Activated CD4-positive, alpha-beta T cell treated with anti-CD3 and anti-CD28 coated beads, Interleukin-2, amount 10 ng/mL, durations not matched to agents 24 days and 14 days (primary cell): ENCODE measurements at places on chromosomes 6 and 20. TPM values are rescaled to one million over a fixed set of nuclear protein-coding genes. Genes with fewer than 3 reads are reported as not detected.

The RSPO3 gene
- not detected in 2 replicates for total RNA-seq

DNA sequence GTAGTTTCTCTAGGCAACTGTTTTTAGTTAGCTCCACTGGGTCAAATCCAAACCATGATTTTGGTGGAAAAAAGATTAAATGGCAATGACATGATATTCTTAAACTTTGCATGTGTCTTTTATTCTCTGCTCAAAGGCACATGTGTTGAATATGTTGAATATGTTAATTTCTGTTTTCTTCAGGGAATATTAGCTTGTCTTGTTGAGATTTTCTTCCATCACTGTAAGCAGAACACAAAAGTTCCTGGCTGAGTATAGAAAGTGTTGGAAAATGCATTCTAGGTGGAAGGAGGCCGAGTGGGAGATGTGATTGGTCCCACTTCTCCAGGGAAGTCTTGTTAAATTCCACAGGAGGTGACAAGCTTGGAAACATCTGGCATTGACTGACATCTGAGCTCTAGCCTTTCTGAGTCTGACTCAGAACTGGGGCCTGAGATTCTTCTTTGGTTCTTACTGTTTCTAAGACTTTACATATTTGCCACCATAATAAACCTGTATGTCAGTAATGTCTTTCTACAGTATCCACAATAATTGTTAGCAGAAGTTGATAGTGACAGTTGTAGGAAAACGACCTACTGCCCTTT, 81.1 kb downstream of the LAMA4 start:
- no peak overlapping the region for H3K27ac ChIP-seq
- peaks cover 56% of the 10 kb centered on the region for H3K27me3 ChIP-seq
- no peaks in the 10 kb centered on the region for H3K4me1 ChIP-seq
- H3K4me3 ChIP-seq = no peak overlapping the region

The LHFPL5 gene
- total RNA-seq = not detected in 2 replicates

DNA sequence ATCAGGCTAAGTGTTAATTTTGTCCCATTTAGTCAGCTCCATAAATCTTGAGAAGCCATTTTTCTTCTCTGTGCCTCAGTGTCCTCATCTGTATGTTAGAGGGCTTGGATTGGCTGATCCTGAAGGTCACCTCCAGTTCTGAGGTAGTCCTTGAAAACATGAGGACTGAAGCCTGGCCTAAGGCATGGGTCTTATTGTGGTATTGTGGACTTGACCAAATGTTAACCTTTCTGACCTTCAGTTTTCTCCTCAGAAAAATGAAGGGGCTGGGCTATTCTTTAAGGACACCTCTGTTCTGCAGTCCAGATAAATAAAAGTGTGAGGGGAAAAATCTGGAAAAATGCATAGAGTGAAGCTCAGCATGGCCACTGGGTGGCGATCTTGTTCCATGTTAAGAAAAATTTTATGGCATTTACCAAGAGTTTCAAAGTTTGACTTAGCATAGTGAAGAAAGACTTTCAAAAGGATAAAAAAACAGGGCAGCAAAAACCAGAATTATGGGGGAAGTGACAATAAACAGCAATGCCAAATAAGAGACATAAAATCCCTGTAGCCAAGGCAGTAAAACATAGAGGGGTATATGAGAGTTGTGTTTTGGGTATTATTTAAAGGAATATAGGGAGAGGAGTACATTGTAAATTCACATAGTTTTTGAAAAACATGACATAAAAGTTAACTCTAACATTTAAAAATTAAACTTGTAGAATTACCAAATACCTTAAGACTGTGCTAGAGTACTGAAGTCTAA, 13.2 kb upstream of the TFB1M start:
- H3K4me1 ChIP-seq = peaks cover 23% of the 10 kb centered on the region
- no peaks in the 10 kb centered on the region for H3K36me3 ChIP-seq
- no peak overlapping the region for H3K4me3 ChIP-seq

The PMEPA1 gene
- total RNA-seq = 0.66 and 0.82 TPM in 2 replicates

The NCR2 gene
- not detected in 2 replicates for total RNA-seq

The TLDC2 gene
- not detected in 2 replicates for total RNA-seq

- H3K4me1 ChIP-seq = peaks cover 2% of the 10 kb centered on the region
- no peaks in the 10 kb centered on the region for H3K27me3 ChIP-seq
- H3K36me3 ChIP-seq = peaks cover 11% of the 10 kb centered on the region
- H3K4me3 ChIP-seq = no peak overlapping the region
- H3K27ac ChIP-seq = no peak overlapping the region
Measured at GRCh38 chr6:34986845-34987246, 97.8 kb downstream of the ANKS1A start.

The CTAGE9 gene
- total RNA-seq = not detected in 2 replicates

The LRP11 gene
- total RNA-seq = 3.7 TPM in 2 replicates

DNA sequence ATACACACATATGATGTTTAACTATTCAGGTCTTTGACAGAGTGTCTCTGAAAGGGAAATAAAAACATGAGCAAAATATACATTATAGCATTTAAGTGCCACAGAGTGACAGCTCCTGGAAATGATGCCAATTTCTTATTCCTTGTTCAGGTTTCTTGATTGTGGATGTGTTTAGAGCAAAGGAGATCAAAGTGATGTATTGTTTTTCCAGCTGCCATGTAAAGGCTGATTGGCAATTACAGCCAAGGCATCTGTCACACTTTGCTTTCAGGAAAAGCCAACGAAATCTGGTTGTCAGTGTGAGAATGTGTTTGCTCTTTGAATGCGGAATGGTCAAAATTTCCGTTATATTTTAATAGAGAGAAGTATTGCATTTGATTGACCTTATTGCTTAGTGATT, 347.8 kb upstream of the FLRT3 start:
- no peak overlapping the region for H3K27ac ChIP-seq
- H3K27me3 ChIP-seq = no peaks in the 10 kb centered on the region
- H3K4me1 ChIP-seq = no peaks in the 10 kb centered on the region

DNA sequence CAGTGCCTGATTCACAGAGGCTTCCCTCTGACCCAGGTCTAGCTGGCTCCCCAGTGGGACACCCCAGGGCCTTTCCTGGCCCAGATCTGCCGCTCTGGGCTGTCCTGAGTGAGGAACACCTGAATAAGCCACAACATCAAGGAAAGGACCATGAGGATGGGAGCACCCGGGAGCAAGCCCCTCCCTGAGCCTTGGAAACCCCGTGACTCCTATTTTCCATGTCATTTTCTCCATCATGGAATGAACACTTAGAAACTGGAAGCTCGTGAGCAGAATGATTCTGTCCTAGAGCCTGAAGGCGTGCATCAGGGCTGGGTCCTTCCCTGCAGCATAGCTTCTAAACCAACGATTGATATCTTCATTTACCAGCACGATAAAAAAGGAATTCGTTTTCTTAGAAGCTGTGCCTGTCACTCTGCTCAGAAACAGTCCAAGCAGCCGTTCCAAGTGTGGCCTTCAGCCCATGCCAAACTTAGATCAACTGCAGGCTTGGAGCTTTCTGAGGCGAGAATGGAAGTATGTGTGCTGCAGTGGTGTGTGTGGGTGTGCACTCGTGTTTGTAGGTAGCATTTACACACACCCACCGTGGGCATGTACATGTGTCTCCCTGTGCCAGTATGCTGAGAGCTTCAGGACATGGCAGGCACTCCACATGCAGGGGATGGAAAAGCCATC, 83.2 kb upstream of the FOXC1 start:
- peaks cover 12% of the 10 kb centered on the region for H3K27me3 ChIP-seq
- H3K36me3 ChIP-seq = peaks cover 2% of the 10 kb centered on the region
- no peak overlapping the region for H3K27ac ChIP-seq
- peaks cover 56% of the 10 kb centered on the region for H3K4me1 ChIP-seq

DNA sequence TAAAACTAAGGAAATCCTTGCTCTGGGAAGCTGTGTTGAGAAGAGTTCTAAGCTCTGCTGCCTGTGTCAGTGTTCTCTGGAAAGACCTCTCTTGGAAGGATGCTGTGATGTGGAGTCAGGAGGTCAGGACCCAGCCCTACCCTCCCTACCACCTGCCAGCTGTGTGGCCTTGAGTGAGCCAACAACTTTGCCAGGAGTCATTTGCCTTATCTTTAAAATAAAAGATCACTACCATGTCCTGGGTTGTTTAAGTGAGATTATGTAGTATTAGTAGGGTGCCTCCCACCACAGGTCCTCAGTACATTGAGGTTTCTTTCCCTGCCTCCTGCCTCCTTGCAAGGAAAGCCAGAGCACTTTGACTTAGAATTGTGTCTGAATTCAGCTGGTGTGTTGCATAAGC, 64.9 kb downstream of the FOXO3 start:
- H3K36me3 ChIP-seq = no peaks in the 10 kb centered on the region
- peaks cover 19% of the 10 kb centered on the region for H3K4me1 ChIP-seq
- H3K27me3 ChIP-seq = no peaks in the 10 kb centered on the region
- no peak for DNase-seq

- DNase-seq = no peak
- H3K4me3 ChIP-seq = no peak overlapping the region
- no peaks in the 10 kb centered on the region for H3K36me3 ChIP-seq
- H3K27ac ChIP-seq = no peak overlapping the region
Measured at GRCh38 chr6:105164418-105164817, 15.4 kb downstream of the POPDC3 start.

GRCh38 chr6:170146640-170147039, 144.2 kb downstream of the DLL1 start:
- peak overlapping the region; percentile 34 for H3K4me3 ChIP-seq
- H3K4me1 ChIP-seq = peaks cover 20% of the 10 kb centered on the region
- peaks cover 15% of the 10 kb centered on the region for H3K27me3 ChIP-seq
- DNase-seq = no peak
- H3K27ac ChIP-seq = peak overlapping the region; percentile 62
- no peaks in the 10 kb centered on the region for H3K36me3 ChIP-seq

DNA sequence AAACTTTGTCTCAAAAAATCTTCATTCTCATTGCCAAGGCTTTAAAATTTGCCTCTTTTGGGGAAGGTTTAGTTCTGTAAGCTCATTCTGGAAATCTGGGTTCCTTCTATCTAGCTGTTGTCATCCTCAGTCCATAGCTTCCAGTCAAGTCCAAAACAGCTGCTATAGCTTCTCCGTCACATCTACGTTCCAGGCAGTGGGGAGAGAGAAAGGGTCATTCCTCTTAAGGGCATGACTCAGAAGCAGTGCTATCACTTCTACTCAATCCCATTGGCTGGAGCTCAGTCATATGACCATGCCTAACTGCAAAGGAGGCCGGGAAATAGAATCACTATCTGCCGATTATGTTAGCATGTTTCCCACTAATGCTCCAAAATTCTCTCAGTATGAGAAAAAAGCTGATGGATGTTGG, 141.4 kb upstream of the PTPN1 start:
- H3K36me3 ChIP-seq = no peaks in the 10 kb centered on the region
- DNase-seq = no peak
- H3K4me1 ChIP-seq = peaks cover 24% of the 10 kb centered on the region
- peaks cover 11% of the 10 kb centered on the region for H3K27me3 ChIP-seq
- H3K4me3 ChIP-seq = no peak overlapping the region

DNA sequence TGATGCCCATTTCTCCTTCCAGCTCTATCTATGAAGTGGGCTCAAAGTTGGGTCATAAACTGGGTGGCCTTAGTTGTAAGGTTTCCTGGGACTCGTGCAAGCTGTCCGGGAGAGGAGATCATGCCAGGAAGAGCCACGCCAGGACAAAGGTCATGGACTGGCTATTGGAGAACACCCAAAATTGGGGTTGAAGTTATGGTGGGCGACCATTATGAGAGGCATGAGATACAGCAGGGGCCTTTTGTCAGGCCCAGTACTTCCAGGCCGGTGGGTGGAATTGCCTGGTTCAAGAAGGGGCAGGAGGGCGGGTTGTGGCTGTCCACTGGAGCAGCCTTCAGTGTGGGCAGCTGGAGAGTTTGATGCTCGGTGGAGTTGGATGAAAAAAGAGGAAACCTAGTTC, 225.1 kb upstream of the SSTR4 start:
- peaks cover 2% of the 10 kb centered on the region for H3K27me3 ChIP-seq
- DNase-seq = no peak
- H3K36me3 ChIP-seq = no peaks in the 10 kb centered on the region
- no peak overlapping the region for H3K4me3 ChIP-seq
- no peak overlapping the region for H3K27ac ChIP-seq

- H3K4me3 ChIP-seq = no peak overlapping the region
- H3K27me3 ChIP-seq = no peaks in the 10 kb centered on the region
- no peaks in the 10 kb centered on the region for H3K36me3 ChIP-seq
Measured at GRCh38 chr6:98212468-98212867, 621.9 kb upstream of the POU3F2 start.

The SIGLEC1 gene
- total RNA-seq = not detected in 2 replicates

DNA sequence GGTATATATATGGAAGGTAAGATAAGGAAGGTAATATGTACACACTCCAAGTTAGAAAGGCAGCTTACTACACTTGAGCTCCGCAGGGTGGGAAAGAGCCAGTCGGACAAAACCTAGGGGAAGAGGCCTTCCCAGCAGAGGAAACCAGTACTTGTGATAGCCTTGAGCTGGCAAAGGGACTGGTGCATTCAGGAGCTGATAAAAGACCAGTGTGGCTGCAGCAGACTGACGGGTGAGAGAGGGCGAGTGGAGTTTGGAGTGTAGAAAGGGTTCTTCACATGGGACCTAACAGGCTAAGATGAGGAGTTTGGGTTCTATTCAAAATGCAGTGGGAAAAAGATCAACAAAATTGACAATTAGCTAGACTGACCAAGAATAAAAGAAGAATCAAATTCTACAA, 49.3 kb upstream of the KIF13A start:
- DNase-seq = no peak
- no peak overlapping the region for H3K4me3 ChIP-seq
- H3K36me3 ChIP-seq = no peaks in the 10 kb centered on the region
- peaks cover 22% of the 10 kb centered on the region for H3K27me3 ChIP-seq
- H3K4me1 ChIP-seq = no peaks in the 10 kb centered on the region

GRCh38 chr20:42792052-42792451, 397.7 kb downstream of the PTPRT start:
- H3K36me3 ChIP-seq = no peaks in the 10 kb centered on the region
- H3K4me1 ChIP-seq = no peaks in the 10 kb centered on the region
- H3K27me3 ChIP-seq = no peaks in the 10 kb centered on the region
- no peak overlapping the region for H3K27ac ChIP-seq
- no peak overlapping the region for H3K4me3 ChIP-seq

DNA sequence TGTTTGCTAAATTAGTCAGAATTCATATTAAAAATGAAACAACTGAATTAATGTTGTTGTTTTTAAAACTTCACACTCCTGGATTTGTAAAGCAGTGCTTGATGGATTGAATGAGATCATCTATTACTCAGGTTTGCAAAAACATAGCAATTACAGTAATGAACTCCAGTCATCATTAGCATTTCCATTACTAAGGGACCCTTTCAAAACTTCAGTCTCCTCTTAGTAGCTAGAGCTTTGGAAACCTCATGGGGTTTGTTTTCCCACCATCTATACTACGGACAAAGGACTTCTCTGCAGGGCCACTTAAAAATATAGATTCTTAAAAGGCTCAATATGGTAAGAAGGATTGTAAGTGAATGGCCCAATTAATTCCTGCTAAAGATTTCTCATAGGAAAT, 209.9 kb upstream of the PRND start:
- no peak for DNase-seq
- no peaks in the 10 kb centered on the region for H3K36me3 ChIP-seq
- H3K27ac ChIP-seq = no peak overlapping the region
- H3K4me3 ChIP-seq = no peak overlapping the region
- peaks cover 25% of the 10 kb centered on the region for H3K27me3 ChIP-seq

GRCh38 chr6:75600768-75601167, 912 bp upstream of the SENP6 start:
- H3K4me1 ChIP-seq = peaks cover 38% of the 10 kb centered on the region
- no peak for DNase-seq
- peak overlapping the region; percentile 99 for H3K4me3 ChIP-seq

- no peak overlapping the region for H3K4me3 ChIP-seq
- no peaks in the 10 kb centered on the region for H3K27me3 ChIP-seq
- DNase-seq = no peak
- H3K27ac ChIP-seq = no peak overlapping the region
- no peaks in the 10 kb centered on the region for H3K4me1 ChIP-seq
Measured at GRCh38 chr6:124822204-124822613, 140.0 kb upstream of the RNF217 start.

GRCh38 chr6:87375315-87375714, 30.7 kb downstream of the C6orf163 start:
- no peaks in the 10 kb centered on the region for H3K27me3 ChIP-seq
- H3K36me3 ChIP-seq = no peaks in the 10 kb centered on the region
- no peak overlapping the region for H3K27ac ChIP-seq
- no peak for DNase-seq
- H3K4me3 ChIP-seq = no peak overlapping the region
- H3K4me1 ChIP-seq = peaks cover 8% of the 10 kb centered on the region
